HCT116 (cell line): ENCODE measurements at places on chromosomes 1 and 21.

DNA sequence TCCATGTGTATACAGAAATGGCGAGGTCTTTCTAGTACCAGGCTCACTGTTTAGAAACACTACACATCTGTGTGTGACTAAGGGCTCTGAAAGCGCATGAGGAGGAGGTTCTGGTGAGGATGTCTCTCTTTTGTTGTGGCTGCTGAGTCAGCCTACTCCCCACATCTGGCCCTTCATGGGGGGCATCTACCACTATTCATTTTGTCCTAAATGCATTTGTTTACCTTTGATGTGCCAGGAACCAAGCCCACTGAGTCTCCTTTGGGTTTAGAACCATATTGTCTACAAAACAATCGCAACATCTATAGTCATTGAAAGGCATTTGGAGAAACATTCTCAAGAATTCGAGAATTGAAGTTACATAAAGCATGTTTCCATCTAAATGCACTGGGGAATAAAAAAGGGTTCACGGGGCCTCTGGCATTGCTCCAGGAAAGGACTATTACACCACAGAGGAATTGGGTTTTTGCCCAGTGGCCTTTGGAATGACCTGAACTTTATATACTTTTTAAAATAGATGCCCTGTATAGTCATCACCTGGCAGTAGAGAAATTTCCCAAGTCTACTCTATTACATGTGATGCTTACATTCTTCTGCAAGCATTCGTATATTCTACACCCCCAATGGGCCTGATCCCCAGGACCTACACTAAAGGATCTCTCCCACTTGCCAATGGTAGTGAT lies 35.1 kb upstream of the ADORA3 start:
- no peak for DNase-seq

DNA sequence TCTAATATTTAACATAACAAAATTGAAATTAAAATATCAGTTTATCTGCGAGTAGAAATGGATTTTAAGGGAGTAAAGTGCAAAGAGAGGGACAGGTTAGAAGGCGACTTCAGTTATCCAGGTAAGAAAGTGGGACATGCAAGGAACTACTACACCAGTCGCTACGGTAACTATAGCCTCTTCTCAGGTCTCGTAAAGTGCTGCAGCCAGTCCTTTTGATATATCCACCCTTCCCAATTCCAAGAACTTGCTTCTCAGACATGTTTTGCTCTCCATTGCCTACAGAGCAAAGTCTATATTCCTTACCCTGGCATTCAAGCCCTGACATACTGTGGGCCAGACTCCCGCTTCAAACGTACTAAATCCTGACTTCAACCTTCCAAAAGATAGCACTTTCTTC lies 2.5 kb downstream of the COA7 start:
- no peak for DNase-seq

GRCh38 chr21:38376693-38377092 lies 119.9 kb downstream of the KCNJ15 start:
- no peak for DNase-seq

- DNase-seq, result no peak
Measured at GRCh38 chr1:172375211-172375631, 45.3 kb upstream of the C1orf105 start.

DNA sequence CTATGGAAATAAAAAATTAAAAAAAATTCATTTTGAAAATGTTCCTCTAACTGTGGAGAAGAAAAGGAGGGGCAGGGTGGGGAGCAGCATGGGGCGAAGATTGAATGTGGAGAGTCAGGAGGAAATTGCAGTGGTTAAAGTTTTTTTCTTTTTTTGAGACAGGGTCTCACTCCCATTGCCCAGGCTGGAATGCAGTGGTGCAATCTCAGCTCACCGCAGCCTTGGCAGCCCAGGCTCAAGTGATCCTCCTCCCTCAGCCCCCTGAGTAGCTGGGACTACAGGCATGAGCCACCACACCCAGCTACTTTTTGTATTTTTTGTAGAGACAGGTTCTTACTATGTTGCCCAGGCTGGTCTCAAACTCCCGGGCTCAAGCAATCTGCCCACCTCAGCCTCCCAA lies 67.6 kb downstream of the ADSS2 start:
- DNase-seq, result no peak

DNA sequence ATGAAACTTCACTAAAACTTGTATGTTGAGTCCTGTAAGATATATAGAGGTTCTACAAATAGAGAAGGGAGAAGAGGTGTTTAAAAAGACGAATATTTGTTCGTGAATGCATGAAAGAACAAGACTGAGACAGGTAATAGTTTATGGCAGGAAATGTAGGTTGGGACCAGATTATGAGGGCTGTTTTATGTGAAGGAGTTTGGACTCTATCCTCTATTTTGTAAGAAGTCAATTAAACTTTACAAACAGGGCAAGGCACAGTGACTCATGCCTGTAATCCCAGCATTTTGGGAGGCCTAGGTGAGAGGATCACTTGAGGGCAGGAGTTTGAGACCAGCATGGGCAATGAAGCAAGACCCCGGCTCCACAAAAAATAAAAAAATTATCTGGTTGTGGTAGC lies 5.7 kb downstream of the SLC35A3 start:
- DNase-seq, result no peak

DNA sequence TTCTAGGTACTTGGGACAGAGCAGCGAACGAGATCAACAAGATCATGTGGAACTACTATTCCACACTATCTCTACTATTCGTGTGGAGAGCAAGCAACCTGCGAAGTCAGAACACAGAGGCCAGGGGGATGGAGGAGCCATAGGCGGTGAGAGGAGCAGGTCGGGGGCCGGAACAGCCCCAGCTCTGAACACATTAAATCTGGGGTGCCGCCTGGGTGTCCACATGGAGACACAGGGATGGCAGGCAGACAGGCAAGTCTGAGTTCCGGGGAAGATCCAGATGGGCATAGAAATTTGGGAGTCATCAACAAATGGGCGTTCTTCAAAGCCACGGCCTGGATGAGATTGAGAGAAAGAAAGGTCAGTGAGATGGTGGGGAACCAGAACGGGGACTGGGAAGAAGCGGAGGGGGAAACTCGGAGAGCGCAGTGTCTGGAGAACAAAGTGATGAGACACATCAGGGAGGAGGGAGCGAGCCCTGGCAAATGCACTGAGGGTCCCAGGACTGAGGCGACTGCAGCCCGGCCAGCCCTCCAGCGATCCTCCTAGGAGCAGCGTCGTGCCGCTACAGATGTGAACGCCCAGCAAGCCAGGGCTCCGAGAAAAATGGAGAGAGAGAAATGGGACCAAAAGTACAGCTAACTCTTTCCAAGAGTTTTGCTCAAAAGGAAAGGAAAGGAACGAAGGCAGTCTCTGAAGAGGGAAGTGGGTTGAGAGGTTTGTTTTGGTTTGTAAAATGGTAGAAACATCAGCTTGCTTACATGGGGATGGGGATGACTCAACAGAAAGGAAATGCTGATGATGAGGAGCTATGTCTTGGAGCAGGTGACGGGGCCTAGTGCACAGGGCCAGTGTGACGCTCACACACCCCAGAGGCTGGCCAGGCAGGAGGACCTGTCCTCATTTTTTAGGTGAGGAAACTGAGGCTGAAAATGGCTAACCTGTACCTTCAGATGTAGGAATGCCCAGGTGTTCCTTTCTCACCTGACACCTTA lies 84.5 kb downstream of the GLIS1 start:
- no peak for DNase-seq

DNA sequence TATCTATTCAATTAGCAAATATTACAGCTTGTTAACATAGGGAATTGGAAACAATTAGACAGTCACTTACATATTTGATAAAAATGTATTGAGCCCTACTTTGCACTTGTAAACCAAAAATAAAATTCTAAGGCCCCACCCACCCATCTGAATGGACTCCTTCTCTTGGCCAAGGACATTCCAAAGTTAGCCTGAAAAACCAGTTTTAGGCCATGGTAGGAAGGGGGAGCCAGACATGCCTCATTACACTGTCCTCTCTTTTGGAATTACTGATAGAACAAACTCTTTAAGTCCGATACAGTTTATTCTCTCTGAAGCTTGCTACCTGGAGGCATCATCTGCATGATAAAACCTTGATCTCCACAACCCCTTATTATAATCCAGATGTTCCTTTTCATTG lies 28.0 kb upstream of the TSPAN2 start:
- no peak for DNase-seq

- no peak for DNase-seq
Measured at GRCh38 chr1:241330619-241331327, 26.2 kb downstream of the RGS7 start.

DNA sequence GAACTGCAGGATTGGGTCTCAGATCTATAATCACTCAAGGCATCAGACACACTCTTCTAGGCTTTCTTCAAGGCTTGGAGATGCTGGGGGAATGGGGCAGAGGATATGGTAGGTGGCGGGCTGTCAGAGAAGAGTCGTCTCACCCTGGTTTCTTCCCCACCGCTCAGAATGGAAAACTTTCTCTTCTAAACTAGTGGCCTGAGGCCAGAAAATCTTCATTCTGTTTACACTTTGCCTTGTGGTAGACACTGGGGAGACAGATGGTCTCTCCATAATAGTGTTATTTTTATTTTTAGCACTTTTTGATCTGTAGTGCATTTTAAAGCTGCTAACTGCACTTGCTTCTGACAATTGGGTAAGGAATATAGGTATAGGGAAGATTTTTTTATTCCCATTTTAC lies 2.6 kb downstream of the PRELP start:
- no peak for DNase-seq

- no peak for DNase-seq
Measured at GRCh38 chr1:2529784-2530512, at the start of gene HES5. Gene HES5, minus strand, starts transcription at chr1:2530263. Its CDS starts 99 bp downstream, at chr1:2530164.

GRCh38 chr1:157819896-157820295 lies at the start of gene FCRL1:
Gene FCRL1, minus strand, starts transcription at chr1:157820120. Its CDS starts 83 bp downstream, at chr1:157820037.
- DNase-seq, result no peak

DNA sequence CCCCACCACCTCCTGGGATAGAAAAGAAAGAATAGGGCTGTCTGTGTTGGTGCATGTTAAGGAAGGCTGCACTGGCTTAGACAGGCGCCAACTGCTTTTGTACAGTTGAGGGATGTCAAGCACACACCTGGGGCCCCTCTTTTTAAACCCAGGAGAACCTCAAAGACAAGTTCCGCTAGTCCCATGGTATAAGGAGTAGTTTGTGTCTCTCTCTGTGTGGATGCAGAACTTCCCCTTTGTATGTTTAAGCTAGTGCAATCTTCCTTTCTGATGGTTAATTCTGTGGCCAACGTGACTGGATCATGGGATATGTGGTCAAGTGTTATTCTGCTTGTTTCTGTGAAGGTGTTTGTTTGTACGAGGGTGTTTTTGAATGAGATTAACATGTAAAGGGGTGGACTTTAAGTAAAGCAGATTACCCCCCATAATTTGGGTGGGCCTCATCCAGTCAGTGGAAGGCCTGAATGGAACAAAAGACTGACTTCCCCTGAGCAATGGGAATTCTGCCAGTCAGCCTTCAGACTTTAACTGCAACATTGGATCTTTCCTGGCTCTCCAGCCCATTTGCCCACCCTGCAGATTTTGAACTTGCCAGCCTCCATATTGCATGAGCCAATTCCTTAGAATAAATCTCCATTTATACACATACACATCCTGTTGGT lies 9.5 kb upstream of the DUSP10 start:
- no peak for DNase-seq

- no peak for DNase-seq
Measured at GRCh38 chr21:32083197-32083596, 195.7 kb downstream of the MIS18A start.
